ENCODE measurements at places on chromosomes 2 and 18. TPM values are rescaled to one million over a fixed set of nuclear protein-coding genes. Genes with fewer than 3 reads are reported as not detected.

SAG gene
- polyA plus RNA-seq: not detected

CXCR4 gene
- 0.50 TPM for polyA plus RNA-seq

TEX44 gene
- not detected for polyA plus RNA-seq

EIF2AK2 gene
- 2.5 TPM for polyA plus RNA-seq

PUM2 gene
- polyA plus RNA-seq: 36.1 TPM

SLC16A14 gene
- 125 TPM for polyA plus RNA-seq

CASP10 gene
- polyA plus RNA-seq: not detected

DSG4 gene
- polyA plus RNA-seq: not detected

IL1RL1 gene
- not detected for polyA plus RNA-seq

CCDC121 gene
- 2.2 TPM for polyA plus RNA-seq

ANKAR gene
- 7.4 TPM for polyA plus RNA-seq

MYO7B gene
- polyA plus RNA-seq: 0.16 TPM

GDF7 gene
- 0.62 TPM for polyA plus RNA-seq

Data from neural cell (in vitro differentiated cells).